ENCODE measurements at places on chromosomes 6 and 20. TPM values are rescaled to one million over a fixed set of nuclear protein-coding genes. Genes with fewer than 3 reads are reported as not detected.

Gene KCNK16
- total RNA-seq: not detected

Gene HLA-DQB2
- total RNA-seq: 4.7 TPM

DNA sequence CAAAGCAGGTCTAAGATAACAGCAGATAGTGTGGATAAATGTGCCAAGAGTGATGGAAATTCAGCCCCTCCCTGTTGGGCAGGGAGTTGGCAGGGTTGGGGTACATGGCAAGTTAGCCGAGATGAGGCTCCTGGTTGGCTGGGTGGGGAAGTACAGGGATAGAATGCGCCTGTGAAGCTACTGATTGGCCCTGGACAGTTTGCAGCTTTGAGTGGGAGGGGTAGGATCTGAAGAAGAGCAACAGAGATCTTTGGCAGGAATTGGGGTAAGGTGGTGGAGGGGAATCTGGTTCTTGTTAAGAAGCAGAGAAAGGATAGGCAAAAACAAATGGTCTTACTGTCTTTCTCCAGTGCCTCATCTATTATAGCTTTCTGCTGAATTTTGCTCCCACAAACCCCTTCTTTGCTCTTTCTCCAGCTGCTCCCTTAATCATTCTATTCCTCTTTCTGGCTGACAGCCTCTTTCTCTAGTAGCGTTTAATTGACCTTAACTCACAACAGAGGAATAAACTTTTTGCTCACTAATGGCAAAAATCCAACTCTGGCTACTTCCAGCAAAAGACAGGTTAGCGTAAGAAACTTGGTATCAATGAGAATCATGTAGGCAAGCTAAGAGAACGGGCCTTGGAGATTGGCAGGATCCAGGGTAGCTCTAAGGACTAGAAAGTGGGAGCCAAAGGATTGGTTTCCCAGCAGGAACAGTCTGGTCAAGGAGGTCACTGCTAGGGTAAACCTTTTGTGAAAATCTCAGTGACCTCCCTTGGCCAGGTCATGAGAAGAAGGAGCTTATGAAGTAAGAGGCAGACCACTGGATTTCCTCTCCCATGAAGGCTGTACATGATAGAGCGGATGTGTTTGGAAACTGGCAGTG lies 86.3 kb upstream of the CARMIL1 start:
- H3K36me3 ChIP-seq: no peaks in the 10 kb centered on the region
- H3K27ac ChIP-seq: peak overlapping the region; percentile 88
- peaks cover 29% of the 10 kb centered on the region for H3K4me1 ChIP-seq
- H3K4me3 ChIP-seq: no peak overlapping the region

Gene SOX18
- total RNA-seq: 57.2 TPM

DNA sequence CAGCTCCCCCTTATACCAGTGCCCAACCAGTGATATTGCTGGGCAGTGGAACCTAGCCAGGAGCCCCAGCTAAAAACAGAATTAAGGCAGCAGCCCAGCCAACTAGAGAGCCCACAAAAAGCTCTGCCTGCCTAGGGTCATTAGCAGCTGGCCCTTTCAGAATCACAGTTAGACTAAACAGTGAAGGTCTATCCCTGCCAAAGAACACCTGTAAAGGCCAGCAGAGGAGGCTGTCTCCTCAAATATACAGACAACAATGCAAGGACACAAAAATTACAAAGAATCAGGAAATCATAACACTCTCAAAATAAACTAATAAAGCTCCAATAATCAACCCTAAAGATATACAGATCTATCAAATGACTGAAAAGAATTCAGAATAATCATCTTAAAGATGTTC lies 77.8 kb upstream of the HTR1E start:
- H3K27me3 ChIP-seq: no peaks in the 10 kb centered on the region
- no peak for DNase-seq

DNA sequence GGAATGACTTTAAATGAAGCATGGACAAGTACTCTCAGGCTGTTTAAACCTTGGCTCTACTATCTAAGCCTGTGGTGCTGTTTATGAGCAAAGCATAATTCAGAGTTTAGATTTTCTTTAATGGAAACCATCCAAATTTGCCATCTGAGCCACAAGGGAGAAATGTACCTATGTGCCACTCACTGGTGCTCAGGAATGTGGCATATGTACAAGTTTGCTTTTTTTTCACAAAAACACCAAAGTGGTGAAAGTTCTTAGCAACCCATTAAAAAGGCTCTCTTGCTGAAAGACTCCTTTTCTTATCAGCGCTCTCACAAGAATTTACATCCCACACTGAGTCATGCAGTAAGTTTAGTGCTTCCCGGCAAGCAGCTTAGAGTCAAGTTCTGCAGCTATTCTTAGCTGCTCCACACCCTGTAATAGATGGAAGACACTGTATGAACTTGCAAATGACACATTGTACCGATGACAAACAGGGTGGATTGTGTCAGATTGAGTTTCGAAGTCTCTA lies 57.3 kb upstream of the MLIP start:
- H3K4me1 ChIP-seq: no peaks in the 10 kb centered on the region
- H3K36me3 ChIP-seq: no peaks in the 10 kb centered on the region
- DNase-seq: no peak
- no peak overlapping the region for H3K4me3 ChIP-seq

Gene PSORS1C2
- not detected for total RNA-seq

- no peak overlapping the region for H3K4me3 ChIP-seq
- no peaks in the 10 kb centered on the region for H3K36me3 ChIP-seq
- peaks cover 14% of the 10 kb centered on the region for H3K4me1 ChIP-seq
- H3K27me3 ChIP-seq: no peaks in the 10 kb centered on the region
- no peak overlapping the region for H3K27ac ChIP-seq
Observed at GRCh38 chr6:14442242-14442641, 324.7 kb downstream of the CD83 start.

All from vagina (tissue), 2 donors.